ENCODE measurements at places on chromosomes 6 and 20. TPM values are rescaled to one million over a fixed set of nuclear protein-coding genes. Genes with fewer than 3 reads are reported as not detected.

The FAM83D gene
- total RNA-seq = 57.1 TPM

The OR2B6 gene
- not detected for total RNA-seq

The GPR63 gene
- 0.11 TPM for total RNA-seq

The NCOA7 gene
- total RNA-seq = 38.1 TPM

The ISM1 gene
- under 0.01 TPM for total RNA-seq

The PLCB4 gene
- 1.3 TPM for total RNA-seq

The CST8 gene
- total RNA-seq = not detected

The MAFB gene
- total RNA-seq = 0.85 TPM

The SLC35F1 gene
- not detected for total RNA-seq

The TREM2 gene
- total RNA-seq = not detected

The SRMS gene
- not detected for total RNA-seq

The CCN2 gene
- 861 TPM for total RNA-seq
